ENCODE measurements at places on chromosomes 7 and 10. TPM values are rescaled to one million over a fixed set of nuclear protein-coding genes. Genes with fewer than 3 reads are reported as not detected.

Gene USP6NL
- total RNA-seq = 0.50 TPM

DNA sequence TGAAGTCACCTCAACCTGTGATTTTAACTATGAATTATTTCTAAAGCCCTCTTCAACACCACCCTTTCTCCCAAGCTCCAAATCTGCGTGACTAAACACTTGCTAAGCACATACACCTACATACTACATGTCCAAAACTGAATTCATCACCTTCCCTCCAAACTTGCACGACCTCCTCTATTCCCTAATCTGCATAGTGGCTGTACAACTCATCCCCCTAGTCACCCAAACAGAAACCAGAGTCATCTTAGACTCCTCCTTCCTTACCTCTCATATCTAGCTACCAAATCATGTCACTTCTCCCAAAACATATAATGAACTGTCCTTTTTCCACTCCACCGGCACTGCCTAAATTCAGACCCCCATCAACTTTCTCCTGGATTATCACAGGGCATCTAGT is 16.2 kb downstream of the ARHGAP21 start:
- DNase-seq = no peak

GRCh38 chr10:132904181-132904813 is 38.1 kb downstream of the CFAP46 start:
- DNase-seq = no peak

Gene HYAL4
- total RNA-seq = not detected

DNA sequence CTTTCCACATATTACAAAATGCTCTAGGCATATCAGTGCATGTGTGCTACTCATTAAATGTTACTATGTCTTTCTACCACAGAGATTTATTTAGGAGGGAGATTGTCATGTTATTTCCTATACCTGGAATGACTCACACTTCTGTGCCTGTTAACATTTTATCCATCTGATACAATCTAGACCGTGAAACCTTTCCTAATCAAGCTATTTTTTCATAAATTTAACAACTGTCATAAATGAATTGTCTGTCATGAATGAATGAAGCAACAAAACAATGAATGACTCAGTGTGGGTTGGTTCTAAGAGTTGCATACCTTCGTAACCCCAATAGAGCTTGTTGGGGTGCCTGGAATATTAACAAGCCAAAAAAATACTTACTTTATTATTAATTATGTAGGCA is 554.3 kb downstream of the GRM8 start:
- DNase-seq = no peak

- peak; percentile 14 for DNase-seq
Observed at GRCh38 chr10:79981450-79982361, 32.8 kb upstream of the SFTPD start.

- no peak for DNase-seq
Observed at GRCh38 chr7:88057655-88058054, 123.6 kb downstream of the ADAM22 start.

All from activated T-helper 2 cell treated with anti-CD3 and anti-CD28 coated beads, Interferon-gamma antibody, Interleukin-2, Interleukin-4, amounts not matched to agents 10 μg/mL and 5 μg/mL and 100 μg/mL, durations not matched to agents 14 hours and 24 hours and 36 hours (primary cell).